Head of caudate nucleus (tissue), 42 donors: ENCODE measurements at places on chromosomes 3 and 15.

- DNase-seq, result no peak
Measured at GRCh38 chr3:24741506-24741905, 246.9 kb upstream of the THRB start.

GRCh38 chr3:41216993-41217392 is 17.7 kb downstream of the CTNNB1 start:
- DNase-seq, result no peak

- no peak for DNase-seq
Measured at GRCh38 chr3:183122257-183122932, 23.1 kb upstream of the MCCC1 start.

DNA sequence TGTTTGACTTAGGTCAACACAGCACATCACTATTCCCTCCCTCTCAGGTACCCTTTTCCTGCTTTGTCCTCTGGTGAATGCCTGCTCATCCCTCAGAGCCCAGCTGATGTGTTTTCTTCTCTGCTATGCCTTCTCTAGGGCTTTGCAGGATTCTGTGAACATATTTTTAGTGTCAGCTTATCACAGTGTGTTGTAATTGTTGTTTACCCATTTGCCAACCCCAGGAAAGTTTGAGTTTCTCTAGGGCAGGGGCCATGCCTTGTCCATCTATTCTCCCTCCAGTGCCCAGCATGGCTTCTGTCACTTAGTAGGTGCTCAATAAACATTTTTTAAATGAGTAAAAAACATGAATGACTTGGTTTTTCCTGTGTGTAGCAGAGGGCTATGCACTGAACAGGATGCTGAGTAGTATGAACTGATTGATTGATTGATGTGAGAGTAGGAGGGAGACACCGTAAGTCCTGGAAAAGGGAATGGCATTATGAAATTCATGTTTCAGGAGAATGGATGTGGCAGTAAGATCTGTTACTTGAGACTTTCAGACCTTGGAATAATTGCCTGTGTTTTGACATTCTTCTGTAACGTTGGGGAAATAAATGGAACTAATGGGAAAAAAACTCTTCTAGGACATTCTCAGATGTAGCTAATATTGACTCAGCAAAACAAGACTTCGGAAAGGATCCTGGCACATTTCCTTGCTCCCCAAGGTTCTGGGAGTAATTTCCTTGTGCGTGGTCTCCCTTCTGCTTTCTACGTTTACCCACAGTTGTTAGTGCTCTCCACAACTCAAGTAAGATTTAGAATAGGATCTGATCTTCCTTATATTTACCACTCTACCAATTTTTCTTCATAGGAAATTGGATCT is 267.3 kb upstream of the TBL1XR1 start:
- DNase-seq, result no peak

GRCh38 chr15:75565062-75565970 is 13.8 kb downstream of the PTPN9 start:
- no peak for DNase-seq

DNA sequence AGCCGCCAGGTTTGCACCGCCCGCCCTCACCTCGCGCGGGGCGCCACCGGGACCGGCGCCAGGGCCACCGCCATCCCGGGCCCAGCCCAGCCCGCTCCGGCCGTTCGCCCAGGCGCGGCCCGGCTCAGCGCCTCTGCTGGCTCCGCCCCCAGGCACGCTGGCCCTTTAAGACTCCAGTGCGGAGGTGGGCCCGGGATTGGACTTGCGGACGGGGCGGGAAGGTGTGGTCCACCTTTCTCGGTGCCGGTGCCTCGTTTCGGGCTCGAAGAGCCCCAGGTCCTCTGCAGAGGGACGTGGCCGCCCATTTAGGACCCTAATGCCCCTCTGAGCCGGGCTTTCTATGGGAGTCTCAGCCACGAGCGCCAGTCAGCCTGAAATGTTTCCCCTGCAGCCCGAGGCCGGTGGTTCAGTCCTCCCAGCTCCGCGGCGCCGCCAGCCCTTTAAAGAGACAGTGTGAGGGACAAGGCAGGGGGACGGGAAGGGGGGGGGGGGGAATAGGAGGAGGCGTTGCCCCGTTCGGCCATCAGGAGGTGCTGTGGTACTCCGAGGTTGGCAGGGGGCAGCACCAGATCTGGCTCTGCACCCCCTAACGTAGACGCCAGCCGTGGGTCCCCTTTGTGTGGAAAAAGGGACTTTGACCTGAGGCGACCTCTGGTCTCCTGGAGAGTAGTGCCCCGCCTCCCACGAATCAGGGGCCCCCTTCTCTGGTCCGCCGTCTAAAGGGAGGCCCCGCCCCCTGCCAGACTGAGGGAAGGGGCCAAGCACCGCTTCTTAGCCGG is 1.0 kb downstream of the HYAL2 start:
- DNase-seq, result peak; percentile 90

- no peak for DNase-seq
Measured at GRCh38 chr3:55489798-55490132, 2.7 kb upstream of the WNT5A start.

GRCh38 chr3:122919291-122919610 is 108.3 kb downstream of the SEMA5B start:
- no peak for DNase-seq

GRCh38 chr3:59381282-59381681 is 331.5 kb upstream of the CFAP20DC start:
- DNase-seq, result no peak

GRCh38 chr15:85984241-85984640 is 95.4 kb upstream of the AGBL1 start:
- no peak for DNase-seq

GRCh38 chr3:33358172-33358781 is 81.0 kb downstream of the FBXL2 start:
- DNase-seq, result no peak

GRCh38 chr15:91192285-91192684 is 92.2 kb downstream of the SV2B start:
- DNase-seq, result no peak

GRCh38 chr3:64143409-64144130 is 81.7 kb downstream of the PRICKLE2 start:
- DNase-seq, result no peak

GRCh38 chr15:44137750-44138149 is 57.3 kb downstream of the FRMD5 start:
- DNase-seq, result no peak

DNA sequence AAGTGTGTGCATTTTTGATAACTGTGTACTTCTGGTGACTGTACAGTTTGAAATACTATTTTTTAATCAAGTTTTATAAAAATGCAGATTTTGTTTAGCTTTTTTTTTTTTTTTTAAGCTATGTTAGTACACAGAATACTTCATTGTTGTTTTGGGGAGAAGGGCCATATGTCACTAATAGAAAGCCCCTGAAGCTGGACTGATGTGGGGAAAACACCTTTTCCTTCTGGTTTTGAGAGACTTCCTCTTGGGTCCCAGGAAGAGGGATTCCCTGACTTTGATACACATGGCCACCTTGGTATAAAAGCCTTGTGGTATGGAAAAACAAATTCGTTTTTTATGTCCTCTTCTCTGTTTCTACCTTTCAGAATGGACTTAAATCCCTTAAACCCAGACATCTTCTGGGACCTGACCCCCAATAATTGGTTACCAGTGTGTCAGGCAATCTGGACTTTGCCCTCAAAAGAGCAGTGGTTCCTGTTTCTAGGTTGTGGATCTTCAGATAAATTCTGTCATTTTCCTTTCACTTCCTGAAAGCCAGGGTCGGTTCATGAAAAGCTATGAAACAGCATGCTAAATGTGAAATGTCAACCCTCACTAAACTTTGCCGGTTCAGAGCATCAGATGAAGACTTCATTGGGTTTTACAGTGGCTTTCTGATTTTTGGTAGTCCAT is 31.1 kb upstream of the BLOC1S6 start:
- no peak for DNase-seq

DNA sequence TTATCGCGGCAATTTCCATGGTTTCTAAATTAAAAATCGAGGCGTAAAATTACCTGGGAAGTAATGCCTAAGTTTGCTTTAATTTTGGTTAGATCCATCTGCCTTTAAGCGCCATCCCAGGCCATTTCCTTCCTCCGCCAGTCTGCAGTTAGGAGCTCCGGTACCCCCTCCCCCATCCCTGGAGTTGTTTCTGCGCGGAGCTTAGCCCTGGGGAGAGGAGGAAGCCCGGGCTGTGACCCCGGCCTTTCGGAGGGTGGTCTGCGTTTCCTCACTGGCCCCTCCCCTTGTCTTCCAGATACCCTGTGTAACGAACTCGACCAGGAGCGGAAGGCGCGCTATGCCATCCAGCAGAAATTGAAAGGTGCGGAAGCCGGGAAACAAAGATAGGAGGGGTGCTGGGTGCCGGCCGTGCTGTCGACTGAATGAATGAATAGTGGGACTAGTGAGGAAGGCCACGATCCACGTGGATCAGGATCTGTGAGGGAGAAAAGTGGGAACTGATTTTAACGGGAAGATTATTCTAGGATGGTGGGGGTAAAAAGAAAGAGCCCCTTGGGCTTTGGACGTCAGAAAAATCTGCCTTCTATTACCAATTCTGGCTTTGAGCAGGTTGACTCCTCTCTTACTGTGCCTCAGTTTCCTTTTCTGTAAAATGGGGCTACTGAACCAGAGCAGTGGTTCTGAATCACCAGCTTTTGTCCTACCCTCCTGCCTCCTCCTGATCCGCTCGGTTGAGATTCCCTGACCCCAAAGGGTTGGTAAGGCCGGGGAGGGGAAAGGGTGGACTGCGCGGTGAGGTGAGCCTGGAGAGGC is 6.7 kb downstream of the RNU6-1 start:
- DNase-seq, result no peak

DNA sequence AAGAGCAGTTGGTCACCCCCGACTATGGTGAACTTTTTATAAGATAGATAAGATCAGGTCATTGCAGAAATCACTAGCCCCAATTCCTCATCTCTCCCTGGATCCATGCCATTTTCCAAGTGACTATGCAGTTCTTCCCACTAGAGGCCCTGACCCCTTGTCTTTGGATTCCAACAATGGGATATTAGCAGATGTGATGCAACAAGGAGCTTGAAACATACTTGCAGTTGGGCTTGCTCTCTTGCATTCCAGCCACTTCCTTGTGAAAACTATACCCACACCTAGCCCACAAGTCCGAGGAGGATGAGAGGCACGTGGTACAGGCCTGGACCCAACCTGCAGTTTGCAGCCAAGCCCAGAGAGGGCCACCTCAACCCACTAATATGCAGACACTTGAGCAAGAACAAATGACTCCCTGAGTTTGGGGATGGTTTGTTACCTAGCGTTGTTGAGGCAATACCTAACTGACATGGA is 60.6 kb downstream of the SUCLG2 start:
- no peak for DNase-seq

DNA sequence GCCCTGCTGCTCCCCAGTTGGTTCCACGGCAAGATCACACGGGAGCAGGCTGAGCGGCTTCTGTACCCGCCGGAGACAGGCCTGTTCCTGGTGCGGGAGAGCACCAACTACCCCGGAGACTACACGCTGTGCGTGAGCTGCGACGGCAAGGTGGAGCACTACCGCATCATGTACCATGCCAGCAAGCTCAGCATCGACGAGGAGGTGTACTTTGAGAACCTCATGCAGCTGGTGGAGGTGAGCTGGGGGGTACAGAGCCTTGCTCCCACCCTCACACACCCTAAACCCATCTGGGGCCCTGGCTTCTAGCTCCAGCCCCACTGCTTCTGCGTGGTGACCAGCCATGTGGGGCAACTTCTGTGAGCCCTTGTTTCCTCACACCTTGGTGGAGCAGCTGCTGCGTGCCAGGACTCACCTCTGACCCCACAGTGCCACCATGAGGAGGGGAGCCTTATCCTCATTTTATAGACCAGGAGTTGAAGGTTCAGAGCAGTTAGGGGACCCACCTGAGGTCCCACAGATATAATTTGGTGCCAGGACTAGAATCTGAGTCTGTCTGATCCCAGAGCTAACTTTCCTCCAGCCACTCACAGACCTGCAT is 13.3 kb upstream of the LMAN1L start:
- no peak for DNase-seq

DNA sequence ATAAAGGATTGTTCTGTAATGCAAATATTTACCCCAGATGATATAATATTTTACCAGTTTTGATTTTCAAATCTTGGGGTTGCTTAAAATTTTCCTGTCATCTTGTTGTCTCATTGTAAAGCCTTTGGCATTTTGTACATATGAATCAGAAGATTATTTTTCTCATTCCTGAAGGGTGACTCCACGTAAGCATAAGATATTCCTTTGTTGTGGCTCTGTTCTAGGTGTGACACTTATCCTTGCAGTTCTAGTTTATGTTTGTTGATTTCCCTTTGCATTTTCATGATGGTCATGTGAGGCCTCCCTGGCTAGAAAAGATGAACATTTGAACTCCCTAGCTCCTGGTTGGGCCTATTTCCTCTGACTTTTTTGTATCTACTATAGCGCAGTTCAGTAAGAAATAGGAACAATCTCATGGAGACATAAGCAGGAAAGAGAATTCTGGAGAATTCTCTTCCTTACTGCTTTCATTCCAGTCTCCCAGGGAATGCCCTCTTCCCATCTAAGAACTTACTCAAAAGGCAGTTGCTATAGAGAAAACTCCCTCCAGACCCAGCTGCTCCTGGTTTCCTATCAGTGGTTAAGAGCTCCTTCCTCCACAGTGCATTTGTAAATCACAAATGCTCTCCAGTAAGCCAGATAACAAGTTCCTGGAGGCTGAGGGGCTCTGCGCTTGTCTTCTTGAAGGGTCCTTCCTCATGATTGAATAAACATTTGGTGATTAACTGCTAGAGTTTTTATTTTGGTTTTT is 124.7 kb downstream of the WNT5A start:
- DNase-seq, result no peak

DNA sequence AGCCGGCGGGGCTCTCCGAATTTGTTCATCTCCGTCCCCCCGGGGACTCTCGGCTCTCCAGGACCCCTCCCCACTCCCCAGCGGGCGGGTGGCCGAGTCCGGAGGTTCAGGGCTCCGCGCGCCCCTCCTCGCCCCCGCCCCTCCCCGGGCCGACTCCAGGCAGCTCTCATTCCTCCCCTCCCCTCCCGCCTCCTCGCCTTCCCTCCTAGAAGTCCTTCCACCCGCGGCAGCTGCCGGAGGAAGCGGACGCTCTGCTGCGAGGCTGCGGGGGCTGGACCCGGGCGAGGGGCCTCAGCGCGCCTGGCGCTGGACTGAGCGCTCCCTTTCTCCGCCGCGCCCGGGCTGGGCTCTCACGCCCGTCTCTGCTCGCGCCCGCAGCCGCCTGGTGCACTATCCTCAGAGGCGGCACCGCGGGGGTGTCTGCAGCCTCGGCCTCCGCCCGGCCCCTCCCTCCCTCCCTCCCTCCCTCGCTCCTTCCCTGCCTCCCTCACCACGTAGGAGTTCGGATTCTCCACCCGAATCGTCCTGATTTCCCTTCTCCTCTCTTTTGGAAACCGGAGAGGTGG is at the start of gene ROBO2:
Gene ROBO2, plus strand, starts transcription at position 494 of the 566 bp plus-strand sequence. CDS start 687 bp downstream, outside the sequence.
- DNase-seq, result peak; percentile 25

- peak; percentile 40 for DNase-seq
Measured at GRCh38 chr3:141105828-141106628, 54.9 kb downstream of the SPSB4 start.

- DNase-seq, result no peak
Measured at GRCh38 chr15:71256934-71257664, 141.8 kb downstream of the THSD4 start.

- no peak for DNase-seq
Measured at GRCh38 chr15:40471808-40472150, 995 bp downstream of the CHST14 start.

DNA sequence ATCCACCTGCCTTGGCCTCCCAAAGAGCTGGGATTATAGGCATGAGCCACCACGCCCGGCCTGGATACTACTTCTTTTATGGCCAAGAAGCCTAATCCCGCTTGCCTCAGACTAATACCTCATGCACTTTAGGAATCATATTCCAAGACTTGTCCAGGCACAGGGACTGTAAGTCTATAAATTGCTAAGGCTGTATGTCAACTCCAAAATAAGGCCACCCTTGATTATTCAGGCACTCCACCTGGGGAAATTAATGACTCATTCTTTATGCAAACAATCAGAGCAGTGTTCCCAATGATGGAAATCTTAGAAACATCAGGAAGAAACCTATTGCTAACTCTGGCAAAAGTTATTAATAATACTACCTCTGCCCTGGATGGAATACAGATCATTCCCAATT is 98.4 kb downstream of the ERC2 start:
- no peak for DNase-seq
